ENCODE measurements at places on chromosomes 11 and 22. TPM values are rescaled to one million over a fixed set of nuclear protein-coding genes. Genes with fewer than 3 reads are reported as not detected.

The SULT4A1 gene
- total RNA-seq: 2.1 TPM

GRCh38 chr11:86644291-86644690 lies 28.1 kb downstream of the ME3 start:
- no peak for DNase-seq

DNA sequence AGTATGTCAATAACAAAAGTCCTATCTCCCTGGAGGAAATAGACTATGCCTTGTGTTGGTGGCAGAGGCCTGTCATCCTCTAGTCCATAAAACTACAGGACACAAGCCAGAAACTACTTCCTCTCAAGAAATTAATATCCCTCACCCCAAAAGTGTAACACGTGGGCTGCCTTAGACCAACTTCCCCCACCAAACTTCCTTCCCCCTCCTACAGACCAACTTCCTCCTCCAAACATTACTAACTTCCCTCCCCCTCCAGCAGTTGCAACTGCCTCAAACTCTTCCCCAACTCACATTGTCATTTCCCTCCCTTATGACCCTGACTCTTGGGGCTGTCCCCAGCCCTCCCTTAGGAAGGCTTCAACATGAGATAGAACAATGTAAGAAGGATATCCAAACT lies 6.3 kb downstream of the OR52K2 start:
- DNase-seq: no peak

- DNase-seq: no peak
Observed at GRCh38 chr11:34250732-34251588, 106.8 kb downstream of the ABTB2 start.

The OR52L1 gene
- not detected for total RNA-seq

The ADM2 gene
- total RNA-seq: 3.9 TPM

The ISX gene
- not detected for total RNA-seq
